Large intestine (tissue), 12 donors: ENCODE measurements at places on chromosomes 7 and 10. TPM values are rescaled to one million over a fixed set of nuclear protein-coding genes. Genes with fewer than 3 reads are reported as not detected.

DNA sequence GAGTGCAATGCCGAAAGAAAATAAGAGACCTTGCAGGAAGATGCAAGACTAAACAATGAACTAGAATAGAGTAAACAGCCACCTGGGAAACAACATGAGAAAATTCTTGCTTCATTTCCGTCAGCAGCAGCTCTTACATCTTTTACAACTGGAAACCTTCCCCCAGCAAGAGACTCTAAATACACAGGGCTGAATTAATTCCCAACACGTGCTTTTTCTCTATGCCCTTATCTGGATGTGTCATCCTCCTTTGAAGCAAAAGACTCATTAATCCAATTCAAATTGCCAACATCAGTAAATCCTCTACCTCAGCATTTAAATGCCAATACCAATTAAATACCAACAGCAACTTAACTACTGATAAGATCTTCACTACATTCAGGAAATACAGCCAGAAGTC lies 99.0 kb upstream of the PDE1C start:
- no peaks in the 10 kb centered on the region for H3K4me1 ChIP-seq
- no peak for DNase-seq
- no peak overlapping the region for H3K4me3 ChIP-seq
- H3K36me3 ChIP-seq = no peaks in the 10 kb centered on the region

Gene FAS
- 6.9 TPM for polyA plus RNA-seq

Gene BEND7
- polyA plus RNA-seq = 7.7 TPM

DNA sequence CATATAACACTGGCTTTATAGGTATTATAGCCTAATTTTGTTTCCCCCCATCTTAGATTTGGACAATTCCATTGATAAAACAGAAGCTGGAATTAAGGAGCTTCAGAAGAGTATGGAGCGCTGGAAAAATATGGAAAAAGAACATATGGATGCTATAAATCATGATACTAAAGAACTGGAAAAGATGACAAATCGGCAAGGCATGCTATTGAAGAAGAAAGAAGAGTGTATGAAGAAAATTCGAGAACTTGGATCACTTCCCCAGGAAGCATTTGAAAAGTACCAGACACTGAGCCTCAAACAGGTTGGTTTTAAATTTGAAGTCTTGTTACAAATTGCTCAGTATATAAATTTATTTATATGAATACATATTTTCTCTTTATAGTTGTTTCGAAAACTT lies 34.1 kb downstream of the SMC3 start:
- no peak overlapping the region for H3K4me3 ChIP-seq
- no peaks in the 10 kb centered on the region for H3K27me3 ChIP-seq
- no peaks in the 10 kb centered on the region for H3K4me1 ChIP-seq
- DNase-seq = no peak
- H3K36me3 ChIP-seq = peaks cover 52% of the 10 kb centered on the region

Gene MLXIPL
- polyA plus RNA-seq = 195 TPM

DNA sequence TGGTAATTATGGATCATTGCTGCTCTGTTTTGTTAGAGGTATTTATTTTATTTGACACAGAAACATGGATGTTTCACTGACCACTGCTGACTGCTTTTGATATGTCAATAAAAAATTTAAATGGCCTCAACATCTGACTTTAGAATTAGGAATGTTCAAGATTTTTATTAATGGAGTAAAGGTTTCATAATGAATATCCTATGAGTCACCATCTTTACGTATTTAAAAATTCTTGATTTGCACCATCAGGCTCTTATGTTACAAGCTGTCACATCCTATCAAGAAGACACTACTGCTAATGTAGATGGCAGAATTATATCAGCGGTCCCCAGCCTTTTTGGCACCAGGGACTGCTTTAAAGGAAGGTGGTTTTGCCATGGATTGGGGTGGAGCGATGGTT lies 578.7 kb upstream of the NRP1 start:
- no peaks in the 10 kb centered on the region for H3K36me3 ChIP-seq
- H3K4me1 ChIP-seq = no peaks in the 10 kb centered on the region
- H3K4me3 ChIP-seq = no peak overlapping the region
- no peak overlapping the region for H3K27ac ChIP-seq

GRCh38 chr7:113812591-113813255 lies 106.1 kb downstream of the PPP1R3A start:
- no peaks in the 10 kb centered on the region for H3K27me3 ChIP-seq
- no peaks in the 10 kb centered on the region for H3K4me1 ChIP-seq
- no peaks in the 10 kb centered on the region for H3K36me3 ChIP-seq
- H3K4me3 ChIP-seq = no peak overlapping the region
- no peak for DNase-seq
- no peak overlapping the region for H3K27ac ChIP-seq

GRCh38 chr7:7271094-7271874 lies 88.9 kb downstream of the C1GALT1 start:
- H3K4me3 ChIP-seq = no peak overlapping the region
- no peak for DNase-seq
- H3K4me1 ChIP-seq = peaks cover 6% of the 10 kb centered on the region
- no peaks in the 10 kb centered on the region for H3K36me3 ChIP-seq
- no peaks in the 10 kb centered on the region for H3K27me3 ChIP-seq
- H3K27ac ChIP-seq = no peak overlapping the region

GRCh38 chr7:28865601-28866144 lies 92.5 kb downstream of the TRIL start:
- DNase-seq = no peak
- no peak overlapping the region for H3K4me3 ChIP-seq
- no peaks in the 10 kb centered on the region for H3K4me1 ChIP-seq

- no peak for DNase-seq
- no peaks in the 10 kb centered on the region for H3K27me3 ChIP-seq
- H3K27ac ChIP-seq = no peak overlapping the region
Measured at GRCh38 chr7:23107781-23108180, 2.2 kb downstream of the KLHL7 start.
